Frontal cortex (tissue), 4 donors: ENCODE measurements at places on chromosomes 3 and 15.

- DNase-seq: no peak
Measured at GRCh38 chr3:167469381-167469780, 4.5 kb downstream of the SERPINI2 start.

DNA sequence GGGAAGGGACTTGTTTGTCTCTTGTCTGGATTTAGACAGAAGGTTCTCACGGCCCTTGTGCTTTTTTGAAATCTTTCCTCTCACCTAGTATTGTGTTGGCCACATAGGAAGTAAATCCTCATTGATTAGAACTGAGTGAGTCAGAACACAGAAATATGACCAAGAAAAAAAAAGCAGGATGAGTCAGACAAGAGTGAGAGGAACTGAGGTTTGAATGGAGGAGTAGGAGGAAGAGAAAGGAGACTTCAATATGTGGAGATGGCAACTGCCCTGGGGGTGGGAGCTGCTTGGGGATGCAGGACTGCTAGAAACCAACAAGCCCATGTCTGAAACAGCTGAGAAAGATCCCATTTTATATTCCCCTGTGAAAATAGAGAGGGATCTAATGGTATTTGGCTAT lies 194.1 kb upstream of the ZBTB20 start:
- no peak for DNase-seq

- no peak for DNase-seq
Measured at GRCh38 chr3:127454051-127454450, 136.5 kb downstream of the TPRA1 start.

DNA sequence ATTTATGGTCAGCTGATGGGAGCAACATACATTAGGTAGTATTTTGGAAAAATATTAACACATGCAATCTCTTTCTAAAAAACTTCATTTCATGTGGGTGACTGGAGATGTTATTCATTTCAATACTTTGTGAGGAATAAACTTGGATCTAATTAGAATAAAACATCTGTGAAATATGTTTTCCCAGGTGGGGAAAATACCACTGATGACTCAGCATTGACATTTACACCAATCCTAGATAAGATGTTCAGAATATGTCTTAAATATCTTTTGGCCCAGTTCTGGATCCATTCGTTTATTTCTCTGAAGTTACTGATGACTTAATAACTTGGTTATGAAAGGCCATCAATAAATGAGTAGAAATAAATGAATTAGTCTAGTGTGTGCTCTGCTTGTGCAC lies 247.6 kb downstream of the CHST2 start:
- no peak for DNase-seq

GRCh38 chr3:59734061-59734460 lies 684.2 kb upstream of the CFAP20DC start:
- no peak for DNase-seq

DNA sequence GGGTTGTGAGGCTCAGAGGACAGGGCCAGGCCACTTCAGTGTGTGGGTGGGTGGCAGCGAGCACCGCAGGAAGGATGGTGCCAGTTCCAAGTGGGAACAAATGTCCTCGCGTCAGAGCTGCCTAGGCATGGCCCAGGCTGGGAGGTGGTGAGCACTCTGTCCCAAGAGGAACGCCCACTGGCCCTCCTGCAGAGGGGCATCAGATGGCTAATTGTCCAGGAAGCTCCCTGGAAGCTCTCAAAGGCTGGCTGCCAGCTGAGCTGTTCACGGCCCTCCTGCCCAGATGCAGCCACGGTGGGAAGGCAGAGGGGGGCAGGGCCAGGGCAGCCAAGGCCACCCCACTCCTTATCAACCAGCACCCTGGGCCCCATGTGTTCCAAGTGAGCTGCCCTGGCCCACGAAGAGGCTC lies 55.2 kb downstream of the IQSEC1 start:
- no peak for DNase-seq

- no peak for DNase-seq
Measured at GRCh38 chr3:12507591-12508281, 23.5 kb downstream of the TSEN2 start.

DNA sequence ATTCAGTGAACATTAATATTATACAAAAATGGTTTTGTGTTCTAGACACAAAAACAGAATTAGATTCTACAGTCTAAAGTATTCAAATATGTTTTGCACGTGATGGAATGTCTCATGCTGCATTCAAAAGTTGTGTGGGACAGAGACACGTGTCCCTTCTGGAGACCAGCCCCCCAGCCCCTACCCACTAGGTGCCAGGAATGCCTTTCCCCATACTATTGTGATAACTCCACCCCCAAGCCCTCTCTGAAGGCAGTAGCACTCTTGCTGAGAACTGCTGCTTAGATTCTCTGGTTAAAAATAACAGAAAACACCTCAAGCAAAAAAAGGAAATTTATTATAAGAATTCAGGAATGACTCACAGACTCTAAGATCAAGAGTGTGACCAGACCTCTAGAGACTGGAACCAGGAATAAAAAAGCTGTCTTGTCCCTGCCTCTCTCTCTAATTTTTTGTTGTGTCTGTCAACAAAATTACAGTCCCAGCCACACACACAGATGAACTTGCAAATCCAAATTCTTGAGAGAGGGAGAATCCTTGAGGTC lies 57.7 kb downstream of the PXYLP1 start:
- DNase-seq: no peak

DNA sequence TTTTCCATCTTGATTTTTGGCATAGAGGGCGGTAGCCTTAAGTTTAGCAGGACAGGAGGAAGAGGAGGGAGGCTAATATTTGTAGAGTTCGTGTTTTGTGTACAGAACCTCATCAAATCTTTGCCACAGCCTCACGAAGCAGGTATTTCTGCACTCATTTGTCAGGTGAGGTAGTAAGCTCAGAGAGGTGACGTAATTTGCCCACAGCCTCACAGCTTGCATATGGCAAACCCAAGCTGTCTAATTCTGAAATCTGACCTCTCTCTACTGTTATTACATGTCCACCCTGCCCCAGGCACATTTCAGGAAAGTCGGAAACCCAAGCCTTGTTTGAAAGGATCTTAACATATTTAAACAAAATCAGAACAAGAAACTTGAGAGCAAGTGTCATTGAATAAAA lies 91.1 kb upstream of the TPM1 start:
- DNase-seq: no peak

GRCh38 chr3:187025656-187026316 lies 95.5 kb downstream of the ST6GAL1 start:
- DNase-seq: no peak

GRCh38 chr3:156978481-156978961 lies 152.4 kb downstream of the LEKR1 start:
- DNase-seq: no peak

GRCh38 chr3:98768961-98769360 lies 5.8 kb downstream of the ST3GAL6 start:
- DNase-seq: no peak

DNA sequence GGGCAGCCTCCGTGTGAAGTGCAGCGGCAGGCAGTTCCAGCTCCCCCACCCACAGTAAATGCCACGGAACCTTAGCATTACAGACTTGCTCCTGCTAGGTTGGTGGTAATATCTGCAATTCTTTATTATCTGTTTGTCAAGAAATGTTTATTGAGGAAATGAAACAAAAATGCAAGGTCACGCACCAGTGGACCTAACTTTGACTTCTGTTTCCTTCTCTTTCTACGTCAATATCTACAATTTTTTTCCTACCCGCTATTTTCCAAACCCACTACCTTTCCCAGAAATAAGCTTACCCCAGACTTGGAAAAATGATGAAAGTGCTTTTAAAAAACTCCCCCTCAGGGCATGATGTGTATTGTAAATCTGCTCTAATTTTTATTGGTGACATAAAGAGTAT lies 18.9 kb downstream of the ILDR1 start:
- DNase-seq: no peak

GRCh38 chr3:188154014-188154808 lies at the start of gene LPP:
Gene LPP (plus strand): TSS chr3:188154157. CDS start chr3:188406121, 251,964 bp downstream.
- peak; percentile 81 for DNase-seq

GRCh38 chr15:43239732-43240491 lies 19.1 kb upstream of the EPB42 start:
- DNase-seq: no peak

- DNase-seq: no peak
Measured at GRCh38 chr15:70833861-70834765, 19.8 kb downstream of the LARP6 start.

DNA sequence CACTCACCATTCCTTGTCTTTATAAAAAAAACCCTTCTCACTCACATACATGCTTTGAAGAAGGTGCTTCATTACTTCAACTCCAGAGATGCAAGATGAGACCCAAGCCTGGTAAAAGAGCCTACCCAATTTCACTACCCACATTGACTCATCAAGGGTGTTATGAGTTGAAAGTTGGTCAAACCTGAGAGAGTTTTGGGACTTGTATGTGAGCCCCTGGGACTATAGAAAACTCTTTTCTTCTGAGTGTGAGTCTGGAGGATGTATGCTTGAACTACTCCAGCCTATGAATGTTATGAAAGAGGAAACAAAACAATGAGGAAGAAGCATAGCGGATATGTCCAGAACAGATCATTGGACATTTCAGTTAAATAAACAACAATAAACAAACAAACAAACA lies 106.5 kb upstream of the SATB1 start:
- no peak for DNase-seq

- DNase-seq: no peak
Measured at GRCh38 chr3:195551381-195551978, 8.4 kb upstream of the PPP1R2 start.

DNA sequence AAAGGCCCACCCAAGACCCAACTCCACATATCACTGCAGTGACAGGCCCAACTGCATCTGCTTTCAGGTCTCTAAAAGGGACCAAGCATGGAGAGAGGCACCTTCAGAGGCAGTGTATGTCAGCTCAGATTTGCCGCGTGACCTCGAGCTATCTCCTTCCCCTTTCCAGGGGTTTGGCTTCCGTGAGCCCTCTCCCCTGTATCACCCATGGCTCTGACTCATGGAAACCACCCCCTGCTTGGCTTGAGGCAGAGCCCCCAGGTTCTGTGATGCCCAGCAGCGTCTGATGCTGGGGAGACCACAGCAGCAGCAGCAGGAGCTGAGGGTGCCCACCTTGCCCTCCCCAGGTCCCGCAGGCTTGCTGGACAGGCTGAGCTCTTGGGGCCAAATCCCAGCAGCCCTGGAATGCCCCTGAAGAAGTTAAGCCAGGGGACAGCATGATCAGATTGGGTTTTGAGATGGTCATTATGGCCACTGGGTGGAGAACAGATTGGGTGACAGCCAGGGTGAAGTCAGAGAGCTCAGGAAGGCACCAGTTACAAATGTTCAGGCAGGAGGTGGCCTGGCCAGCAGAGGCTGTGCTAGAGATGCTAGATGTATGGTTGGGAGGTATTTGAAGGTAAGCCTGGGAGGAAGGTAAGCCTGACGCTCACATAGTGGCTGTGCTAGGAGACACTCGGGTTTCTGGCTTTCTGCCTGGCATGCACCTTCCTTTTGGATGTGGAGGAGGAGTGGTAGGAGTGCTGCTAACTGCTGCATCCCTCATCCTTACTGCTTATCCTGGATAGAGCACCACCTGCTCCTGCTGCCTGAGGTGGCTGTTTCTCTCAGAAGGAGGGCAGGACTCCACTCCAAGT lies 42.9 kb downstream of the FGD5 start:
- no peak for DNase-seq

DNA sequence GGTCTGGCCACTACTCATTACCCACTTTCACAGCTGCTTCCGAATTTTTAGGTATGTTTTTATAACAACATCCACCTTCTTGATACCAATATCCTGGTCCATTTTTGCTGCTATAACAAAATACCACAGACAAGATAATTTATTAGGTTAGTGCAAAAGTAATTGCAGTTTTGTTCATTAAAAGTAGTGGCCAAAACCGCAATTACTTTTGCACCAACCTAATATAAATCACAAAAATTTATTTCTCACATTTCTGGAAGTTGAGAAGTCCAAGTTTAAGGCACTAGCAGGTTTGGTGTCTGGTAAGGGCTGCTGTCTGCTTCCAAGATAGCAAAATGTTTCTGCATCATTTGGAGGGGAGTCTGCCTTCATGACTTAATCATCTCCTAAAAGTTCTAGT lies 624.7 kb upstream of the ALCAM start:
- DNase-seq: no peak

DNA sequence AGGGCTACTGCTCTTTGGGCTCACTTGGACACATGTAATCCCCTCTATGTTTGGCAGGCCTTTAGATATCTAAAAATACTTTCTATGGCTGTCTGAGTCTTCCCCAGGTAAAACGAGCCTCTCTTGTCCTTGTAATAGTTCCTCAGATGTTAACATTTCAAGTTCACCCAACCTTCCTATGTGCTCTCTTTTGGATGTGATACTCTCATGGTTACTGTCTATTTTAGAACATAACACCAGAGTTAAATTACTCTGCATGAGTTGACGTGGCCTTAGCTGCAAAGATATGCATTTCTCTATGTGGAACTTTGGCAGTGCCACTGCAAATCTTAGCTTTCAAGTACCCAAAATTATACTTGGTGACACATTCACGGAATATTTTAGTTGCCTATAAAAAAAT lies 31.9 kb upstream of the CSPG5 start:
- DNase-seq: no peak

GRCh38 chr3:154113609-154114008 lies 7.6 kb upstream of the ARHGEF26 start:
- DNase-seq: no peak

DNA sequence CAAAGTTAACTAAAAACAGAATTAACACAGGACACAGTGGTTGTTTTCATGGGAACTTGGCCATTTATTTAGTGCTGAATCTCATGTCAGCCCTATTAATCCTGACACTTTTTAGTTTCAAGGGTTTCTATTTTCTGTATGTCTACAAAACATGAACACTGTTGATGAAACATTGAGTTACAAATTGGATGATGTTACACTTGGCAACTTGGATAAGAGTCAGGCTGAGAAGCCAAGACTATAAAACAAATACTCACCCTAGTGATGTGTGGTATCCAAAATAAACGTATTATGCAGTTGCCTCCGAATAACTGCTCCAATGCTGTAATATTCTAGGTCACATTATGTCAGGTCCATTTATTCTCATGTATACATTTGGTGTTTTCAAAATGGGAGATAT lies 349.6 kb downstream of the ZIC1 start:
- no peak for DNase-seq

DNA sequence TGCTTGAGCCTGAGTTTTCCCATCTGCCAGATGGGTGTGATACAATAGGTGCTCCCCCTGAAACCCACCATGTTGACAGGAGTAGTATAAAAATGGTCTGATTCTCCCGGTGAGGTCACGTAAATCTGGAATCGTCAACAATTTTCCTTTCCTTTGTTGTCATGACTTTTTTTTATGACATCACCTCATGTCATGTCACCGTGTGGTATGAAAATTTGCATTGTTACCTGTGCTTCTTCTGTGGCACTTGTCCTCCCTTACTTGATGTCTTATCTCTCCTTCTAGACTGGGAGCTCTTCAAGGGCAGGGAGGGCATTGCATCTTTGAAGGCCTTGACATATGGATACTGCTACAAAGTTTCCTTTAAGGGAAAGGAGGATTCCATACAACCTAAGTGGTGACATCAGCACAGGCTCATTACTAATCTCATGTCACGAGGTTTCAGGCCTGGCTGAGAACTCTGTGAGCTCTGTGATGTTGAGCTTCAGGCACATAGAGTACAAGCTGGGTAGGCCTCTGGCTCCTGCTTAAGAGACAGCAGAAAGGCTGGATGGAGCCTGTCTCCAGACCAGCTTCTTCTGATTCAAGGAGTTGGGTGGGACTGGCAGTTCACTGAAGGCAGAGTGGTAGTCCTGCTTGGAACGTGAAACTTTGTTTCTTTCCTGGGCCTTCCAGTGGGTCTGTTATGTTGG lies 66.3 kb downstream of the LPP start:
- DNase-seq: no peak
